ENCODE measurements at places on chromosomes 6 and 20.

- DNase-seq: no peak
These were observed 161.7 kb downstream of the DTNBP1 start for GRCh38 chr6:15500901-15501825.

- DNase-seq: no peak
These were observed 177.8 kb upstream of the ECI2 start for GRCh38 chr6:4313044-4313686.

- no peak for DNase-seq
These were observed 35.1 kb downstream of the SNAP25 start for GRCh38 chr20:10253780-10254179.

GRCh38 chr20:709423-709822 lies 33.8 kb upstream of the SCRT2 start:
- DNase-seq: no peak
